ENCODE measurements at places on chromosomes 16 and 17.

- DNase-seq: peak; percentile 46
These were observed 239.9 kb upstream of the DYNLRB2 start for GRCh38 chr16:80300876-80301275.

GRCh38 chr17:31313982-31314781 lies at the start of gene EVI2B:
Gene EVI2B (minus strand): TSS chr17:31314054. CDS start chr17:31305609, 8,445 bp downstream.
- DNase-seq: no peak

DNA sequence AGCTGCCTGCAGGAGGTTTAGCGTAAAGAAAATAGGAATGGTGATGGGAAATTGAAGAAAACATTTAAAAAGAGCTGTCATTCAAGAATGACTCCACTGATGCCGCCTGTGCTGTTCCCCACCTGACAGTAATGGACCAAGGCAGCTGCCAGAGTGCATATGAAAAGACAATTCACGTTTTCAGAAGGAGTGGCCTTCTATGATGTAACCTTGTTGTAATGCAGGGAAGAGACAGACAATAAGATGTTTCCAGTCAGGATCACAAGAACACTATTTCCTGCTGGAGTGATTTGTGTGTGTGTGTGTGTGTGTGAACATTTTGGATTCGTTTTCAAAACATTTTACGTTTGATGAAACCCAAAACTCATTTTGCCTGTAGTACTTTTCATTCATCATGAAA lies 203.7 kb downstream of the LGALS9B start:
- DNase-seq: no peak

DNA sequence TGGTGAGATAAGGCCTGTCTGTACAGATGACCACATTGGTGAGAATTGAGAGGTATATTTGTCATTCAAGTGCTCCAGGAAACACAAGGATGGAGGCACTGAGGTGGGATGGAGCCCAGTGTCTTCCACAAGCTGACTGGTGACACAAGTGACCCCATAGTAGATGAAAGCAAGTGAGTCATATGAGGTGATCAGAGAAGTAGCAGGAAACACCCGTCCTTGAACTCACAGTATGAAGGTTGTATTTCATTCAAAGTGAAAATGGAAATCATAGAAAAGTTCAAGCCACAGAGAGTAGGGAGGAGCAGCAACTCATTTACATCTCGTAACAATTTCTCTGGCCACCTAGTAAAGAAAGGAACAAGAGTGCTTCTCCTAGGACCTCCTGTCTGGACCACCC lies 609.8 kb downstream of the HS3ST4 start:
- DNase-seq: no peak
